ENCODE measurements at places on chromosomes 3 and 15.

DNA sequence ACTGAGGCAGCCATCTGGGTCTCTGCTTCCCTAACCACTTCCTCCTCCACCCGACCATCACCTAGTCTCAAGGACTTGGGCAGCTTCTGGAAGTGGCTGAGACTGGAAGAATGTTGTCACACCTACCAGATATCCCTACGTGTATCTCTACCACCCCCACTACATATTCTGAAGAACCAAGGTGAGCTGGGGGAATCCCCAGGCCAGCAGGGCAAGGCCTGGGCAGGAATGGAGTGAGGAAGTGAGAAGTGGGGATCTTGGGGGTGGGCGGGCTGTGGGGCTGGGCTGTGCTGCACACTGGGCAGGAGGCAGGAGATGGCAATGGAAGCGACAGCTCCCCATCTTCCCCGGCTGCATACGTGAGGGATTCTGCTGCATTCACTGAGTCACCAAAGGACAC is 17.5 kb upstream of the ALDH1A3 start:
- no peak for DNase-seq

DNA sequence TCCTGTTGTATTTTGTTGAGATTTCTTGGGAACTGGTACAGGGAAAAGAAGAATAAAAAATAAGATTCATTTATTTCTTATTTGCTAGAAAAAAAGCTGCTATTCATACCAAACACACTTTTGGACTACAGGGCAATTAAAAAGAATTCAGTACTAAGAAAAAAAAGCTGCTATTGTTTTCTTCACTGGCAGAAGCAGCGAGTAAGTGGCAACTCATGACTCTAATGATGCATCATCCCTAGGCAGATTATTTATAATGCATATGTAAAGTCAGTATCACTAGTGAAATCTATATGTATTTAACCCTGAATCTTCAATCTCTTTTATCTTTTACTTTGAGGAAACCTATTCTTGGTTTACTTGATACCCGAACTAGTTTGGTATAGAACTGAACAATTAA is 15.2 kb downstream of the PFN2 start:
- no peak for DNase-seq

DNA sequence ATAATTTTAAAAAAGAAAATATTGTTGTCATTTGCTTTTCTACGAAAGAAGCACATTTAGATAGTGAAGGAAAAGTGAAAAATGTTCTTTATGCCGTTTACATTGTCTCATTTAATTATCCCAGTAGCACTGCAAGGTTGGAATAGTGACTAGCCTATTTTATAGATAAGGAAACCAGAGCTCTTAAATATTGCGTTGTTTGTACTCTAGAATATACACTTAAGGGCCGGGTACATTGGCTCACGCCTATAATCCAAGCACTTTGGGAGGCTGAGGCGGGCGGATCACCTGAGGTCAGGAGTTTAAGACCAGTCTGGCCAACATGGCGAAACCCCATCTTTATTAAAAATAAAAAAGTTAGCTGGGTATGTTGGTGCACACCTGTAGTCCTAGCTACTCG is 127.5 kb downstream of the FNDC3B start:
- no peak for DNase-seq

- no peak for DNase-seq
These were observed 208.8 kb upstream of the CTDSPL start for GRCh38 chr3:37652851-37653250.

DNA sequence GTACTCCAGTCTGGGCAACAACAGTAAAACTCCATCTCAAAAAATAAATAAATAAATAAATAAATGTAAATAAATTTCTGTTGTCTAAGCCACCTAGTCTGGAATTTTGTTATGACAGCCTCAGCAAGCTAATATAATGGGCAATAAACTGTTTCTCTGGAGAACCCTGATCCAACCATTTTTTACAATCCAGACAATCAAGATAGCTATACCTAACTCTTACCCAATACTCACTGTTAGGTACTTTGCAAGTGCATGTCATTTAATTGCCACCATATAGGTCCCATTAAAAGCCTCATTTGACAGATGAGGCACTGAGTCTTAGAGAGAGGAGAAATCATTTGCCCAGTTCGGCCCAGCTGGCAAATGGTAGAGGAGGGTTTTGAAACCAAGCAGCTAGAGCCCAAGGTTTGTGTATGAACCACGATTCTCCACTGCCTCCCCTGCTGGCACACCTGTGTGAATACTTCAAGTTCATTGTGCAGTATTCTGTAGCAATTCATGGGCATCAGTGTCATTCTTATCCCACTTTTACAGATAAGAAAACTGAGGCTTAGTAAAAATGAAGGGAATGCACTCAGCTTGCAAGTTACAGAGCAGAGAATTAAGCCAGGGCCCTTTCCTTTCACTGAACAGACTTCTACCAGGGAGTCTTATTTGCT is 107.0 kb upstream of the UBE2E1 start:
- no peak for DNase-seq

DNA sequence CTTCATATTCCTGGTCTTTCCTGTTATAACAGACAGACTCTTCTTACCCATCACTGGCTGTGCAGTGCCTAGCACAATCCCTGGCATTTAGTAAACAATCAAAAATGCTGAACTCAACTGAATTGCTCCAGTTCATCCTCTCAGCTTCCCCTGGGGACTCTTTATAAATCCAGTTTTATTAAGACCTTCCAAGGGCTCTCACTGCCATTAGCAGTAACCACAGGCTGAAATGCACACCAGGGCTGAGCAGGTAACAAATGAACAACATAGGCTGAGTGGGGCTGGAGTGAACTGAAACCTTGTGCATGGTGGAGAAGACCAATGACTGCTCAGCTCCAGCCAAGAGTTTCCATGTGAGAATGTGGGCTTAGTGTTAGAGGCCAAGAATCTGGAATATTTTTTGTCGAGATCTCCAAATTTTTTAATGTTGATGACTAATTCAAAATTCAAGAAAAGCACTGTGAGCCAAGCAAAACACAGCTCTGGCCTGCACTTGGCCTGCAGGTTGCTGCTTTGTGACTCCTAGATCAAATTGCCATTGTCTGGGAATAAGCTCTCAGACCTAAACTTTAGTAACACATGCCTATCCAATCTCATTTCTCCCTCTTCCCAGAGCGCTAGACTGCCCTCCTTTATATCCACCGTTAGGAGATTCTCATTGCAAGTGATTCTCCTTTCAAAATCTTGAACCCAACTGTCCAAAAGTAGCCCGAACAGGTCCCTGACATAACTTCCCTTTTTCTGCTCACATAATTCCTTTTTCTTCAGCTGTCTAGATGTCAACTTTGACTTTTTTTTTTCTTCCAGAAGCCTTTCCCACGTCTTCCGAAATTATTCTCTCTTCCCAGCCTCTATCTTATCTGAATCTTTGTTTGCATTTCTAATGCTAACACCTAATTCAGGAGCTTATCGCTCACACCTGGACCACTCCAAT is 7.4 kb downstream of the SQOR start:
- DNase-seq, result no peak

- no peak for DNase-seq
These were observed 46.7 kb upstream of the OXTR start for GRCh38 chr3:8816106-8816505.

DNA sequence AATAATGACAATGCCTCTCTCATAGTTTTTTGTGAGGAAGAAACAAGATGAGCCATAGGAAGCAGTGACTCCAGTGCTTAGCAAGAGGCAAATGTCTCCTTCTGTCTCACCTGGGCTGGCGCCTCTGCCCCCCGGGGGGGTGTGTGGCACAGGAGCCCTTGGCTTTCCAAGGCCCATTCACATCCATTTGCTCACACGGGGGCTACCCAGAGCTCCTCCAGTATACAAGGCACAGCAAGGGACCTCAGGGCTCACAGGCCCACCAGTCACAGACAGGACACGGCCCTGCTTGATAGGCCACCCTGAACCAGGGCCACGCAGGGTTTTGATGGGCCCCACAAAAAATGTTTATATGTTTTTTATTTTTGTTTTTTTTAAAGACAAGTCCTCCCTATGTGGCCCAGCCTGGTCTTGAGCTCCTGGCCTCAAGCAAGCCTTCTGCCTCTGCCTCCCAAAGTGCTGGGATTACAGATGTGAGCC is 21.9 kb upstream of the EHD4 start:
- no peak for DNase-seq

- DNase-seq, result no peak
These were observed 919.3 kb downstream of the TUSC7 start for GRCh38 chr3:117628823-117629291.
